Stimulated activated CD8-positive, alpha-beta memory T cell treated with anti-CD3 and anti-CD28 coated beads, Interleukin-7, amount 100 ng/mL, for 1 hour (primary cell): ENCODE measurements at places on chromosomes 2 and 18.

GRCh38 chr2:9243357-9243756 is 36.7 kb downstream of the ASAP2 start:
- DNase-seq = no peak

DNA sequence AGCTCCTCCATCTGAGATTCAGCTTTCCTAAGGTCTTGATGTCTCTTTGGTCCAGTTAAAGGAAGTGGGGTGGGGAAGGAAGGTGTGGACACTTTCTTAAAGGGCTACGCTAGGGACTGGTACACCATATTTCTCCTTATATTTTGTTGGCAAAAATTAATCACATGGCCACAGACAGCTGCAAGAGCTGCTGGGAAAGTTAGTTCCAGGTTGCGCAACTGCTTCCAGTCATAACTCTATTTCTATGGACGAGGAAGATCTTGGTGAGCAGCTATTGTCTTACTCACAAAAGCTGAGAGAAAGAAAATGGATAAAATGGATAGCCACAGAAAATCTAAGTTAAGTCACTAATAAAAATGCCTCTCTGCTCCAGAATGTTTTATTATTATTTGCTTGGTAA is 60.7 kb upstream of the PPM1B start:
- DNase-seq = no peak

DNA sequence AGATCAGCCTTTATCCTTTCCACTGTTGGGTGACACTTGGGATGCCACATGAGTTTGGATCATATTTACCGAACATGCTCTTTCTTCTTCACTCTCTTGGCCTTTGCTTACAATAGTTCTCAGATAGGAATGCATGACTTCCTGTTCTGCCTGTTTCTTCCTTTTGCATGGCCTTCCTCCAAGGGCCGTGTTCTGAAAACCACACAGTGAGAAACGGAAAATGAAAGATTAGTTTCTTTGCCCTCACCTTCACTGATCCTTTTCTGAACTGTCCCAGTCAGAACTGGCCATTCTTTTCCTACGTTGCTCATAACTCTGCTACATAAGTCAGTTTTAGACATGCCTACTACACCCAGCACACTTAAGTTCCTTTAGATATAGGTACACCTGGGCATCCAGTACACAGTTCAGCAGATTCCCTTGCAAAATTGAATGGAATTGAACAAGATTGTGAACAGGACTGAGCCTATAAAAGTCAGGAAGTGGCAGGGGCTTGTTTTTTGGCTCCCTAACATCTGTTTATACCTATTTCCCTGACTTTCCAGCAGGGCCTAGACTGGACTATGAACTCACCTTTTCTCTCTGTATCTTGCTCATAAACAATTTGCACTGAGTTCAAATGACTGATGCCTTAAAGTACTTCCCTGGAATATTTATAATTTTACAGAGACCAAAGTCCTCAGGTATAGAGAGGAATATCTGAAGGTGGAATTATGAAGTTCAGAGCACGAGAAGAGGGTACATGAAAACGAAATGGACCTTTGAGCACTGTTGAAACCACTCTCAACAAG is 186.4 kb upstream of the ST6GAL2 start:
- DNase-seq = no peak

- DNase-seq = no peak
Observed at GRCh38 chr2:121363632-121364420, 78.8 kb upstream of the TFCP2L1 start.

DNA sequence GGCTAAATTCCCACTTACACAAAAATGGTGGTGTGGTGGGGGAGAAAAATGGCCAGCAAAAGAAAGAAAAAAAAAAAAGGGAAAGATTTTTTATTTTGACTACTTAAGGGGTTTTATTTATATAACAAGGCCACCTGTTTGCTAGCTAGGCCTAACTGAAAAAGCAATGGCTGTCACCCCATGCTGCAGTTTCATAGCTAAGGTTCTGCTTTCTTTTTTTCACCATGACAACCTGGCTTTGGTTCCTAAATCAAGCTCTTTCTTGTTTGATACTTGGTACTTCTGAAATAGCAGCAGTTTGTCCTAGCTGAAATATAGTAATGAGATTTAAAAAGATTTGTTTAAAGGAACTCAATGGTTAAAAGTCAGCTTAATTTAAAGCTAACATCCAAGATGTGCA is 433.2 kb upstream of the MEX3C start:
- DNase-seq = no peak

DNA sequence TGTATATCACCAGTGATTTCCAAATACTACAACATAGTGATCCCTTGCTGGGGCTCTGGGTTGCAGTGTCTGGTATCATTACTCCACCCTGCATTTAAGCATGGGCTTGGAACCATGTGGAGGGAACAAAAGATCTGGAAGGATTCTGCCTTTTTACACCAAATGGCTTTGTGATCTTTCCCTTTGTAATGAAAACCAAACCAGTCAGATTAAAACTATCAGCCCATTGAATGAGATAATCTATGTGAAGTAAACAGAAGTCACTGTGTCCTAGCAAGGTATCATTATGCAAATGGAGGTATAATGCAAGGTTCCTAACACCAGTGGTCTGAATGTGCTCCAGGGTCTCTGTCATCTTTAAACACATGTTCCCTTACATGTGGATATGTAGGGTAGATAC is 474.7 kb upstream of the TNP1 start:
- no peak for DNase-seq

- no peak for DNase-seq
Observed at GRCh38 chr2:75634945-75635344, 11.6 kb upstream of the MRPL19 start.

- no peak for DNase-seq
Observed at GRCh38 chr2:121210691-121211090, 74.3 kb downstream of the TFCP2L1 start.

GRCh38 chr2:239235311-239235710 is 165.5 kb downstream of the HDAC4 start:
- no peak for DNase-seq

GRCh38 chr2:95023222-95023597 is 2.3 kb upstream of the MAL start:
- DNase-seq = no peak

DNA sequence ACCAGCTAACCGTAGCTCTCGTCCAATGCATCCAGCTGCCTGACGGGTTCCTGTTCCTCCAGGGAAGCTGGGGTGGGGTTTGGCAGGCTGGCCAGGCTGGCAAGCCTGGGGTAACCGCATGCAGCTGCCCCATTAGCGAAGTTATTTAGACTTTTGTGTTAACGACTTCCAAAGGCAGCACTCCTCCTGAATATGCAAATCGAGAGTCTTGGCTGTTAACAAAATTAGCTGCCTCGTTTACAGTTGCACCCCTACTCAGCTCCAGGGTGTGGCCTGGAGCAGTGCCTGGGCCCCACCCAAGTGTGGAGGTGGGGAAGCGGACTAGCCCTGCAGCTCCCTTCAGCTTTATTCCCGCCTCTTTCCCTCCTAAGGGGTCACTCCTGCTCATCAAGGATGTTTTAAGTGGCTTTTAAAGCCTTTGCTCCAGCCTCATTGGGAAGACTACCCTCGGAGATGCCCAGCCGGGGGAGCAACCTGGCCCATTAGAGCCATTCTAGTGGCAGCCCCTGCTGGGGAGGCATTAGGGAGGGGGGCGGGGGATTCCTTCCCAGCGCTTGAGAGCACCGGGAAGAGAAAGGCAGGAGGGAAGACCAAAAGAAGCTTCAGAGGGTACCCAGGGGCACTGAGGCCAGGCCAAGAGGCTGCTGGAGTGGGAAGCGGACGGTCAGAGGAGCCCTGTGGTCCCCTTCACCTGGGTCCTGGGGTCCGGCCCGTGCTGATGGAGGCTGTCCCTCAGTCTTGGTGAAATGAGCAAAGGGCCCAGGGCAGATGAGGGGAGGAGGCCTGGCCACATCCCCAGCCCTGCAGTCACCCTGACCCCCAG is 204.1 kb downstream of the CELF4 start:
- DNase-seq = no peak

GRCh38 chr18:40849886-40850285 is 1105.1 kb upstream of the PIK3C3 start:
- no peak for DNase-seq

- DNase-seq = no peak
Observed at GRCh38 chr2:128641421-128642080, 322.9 kb upstream of the HS6ST1 start.

DNA sequence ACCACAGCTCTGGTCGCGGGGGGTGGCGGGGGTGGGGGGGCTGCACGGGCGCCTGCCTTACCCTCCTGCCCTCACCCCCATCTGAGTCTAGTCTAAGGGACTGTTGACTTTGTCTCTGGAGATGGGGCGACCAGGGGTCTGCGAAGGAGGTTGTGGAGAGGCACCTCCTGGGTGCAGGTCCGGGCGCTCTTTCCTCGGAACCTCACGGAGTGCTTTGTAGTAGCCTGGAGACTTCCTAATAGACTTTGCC is 141.3 kb downstream of the MEIS1 start:
- DNase-seq = no peak

- DNase-seq = no peak
Observed at GRCh38 chr2:136057023-136057801, 60.7 kb downstream of the CXCR4 start.

DNA sequence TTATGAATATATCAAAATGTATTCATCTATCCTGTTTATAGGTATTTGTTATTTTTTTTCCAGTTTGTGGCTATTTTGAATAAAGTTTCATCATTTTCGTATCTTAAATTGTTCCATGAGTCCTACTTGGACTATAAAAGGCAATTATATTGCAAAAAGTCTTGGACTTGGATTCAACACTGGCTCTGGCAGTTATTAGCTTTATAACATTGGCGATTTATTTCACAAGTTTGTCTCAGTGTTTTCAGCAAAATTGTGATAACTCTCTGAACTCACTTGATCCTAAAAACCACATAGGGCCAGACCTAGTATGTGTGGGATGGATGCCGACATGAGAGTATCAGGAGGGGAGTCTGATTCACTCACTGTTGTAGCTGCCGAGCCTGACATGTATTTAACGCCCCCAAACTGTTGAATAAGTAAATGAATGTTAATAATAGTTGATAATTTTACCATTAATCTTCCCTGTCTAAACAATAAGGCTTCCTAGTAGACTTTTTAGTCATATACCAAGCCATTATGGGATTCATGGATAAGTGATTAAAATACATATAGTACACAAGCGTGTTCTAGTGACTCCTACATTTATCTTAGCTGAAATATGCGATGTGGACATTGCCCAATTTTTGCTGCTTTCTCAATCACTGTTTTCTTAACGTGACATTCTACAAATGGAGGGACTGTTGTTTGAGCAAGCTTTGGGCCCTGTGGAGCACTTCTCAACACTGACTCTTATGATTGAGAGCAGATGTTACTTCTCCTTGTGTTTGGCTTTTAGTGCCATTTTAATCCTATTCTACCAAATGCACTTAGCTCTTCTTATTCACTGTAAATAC is 907.6 kb downstream of the EPHA4 start:
- DNase-seq = no peak

GRCh38 chr18:33761363-33761762 is 183.3 kb downstream of the ASXL3 start:
- no peak for DNase-seq

DNA sequence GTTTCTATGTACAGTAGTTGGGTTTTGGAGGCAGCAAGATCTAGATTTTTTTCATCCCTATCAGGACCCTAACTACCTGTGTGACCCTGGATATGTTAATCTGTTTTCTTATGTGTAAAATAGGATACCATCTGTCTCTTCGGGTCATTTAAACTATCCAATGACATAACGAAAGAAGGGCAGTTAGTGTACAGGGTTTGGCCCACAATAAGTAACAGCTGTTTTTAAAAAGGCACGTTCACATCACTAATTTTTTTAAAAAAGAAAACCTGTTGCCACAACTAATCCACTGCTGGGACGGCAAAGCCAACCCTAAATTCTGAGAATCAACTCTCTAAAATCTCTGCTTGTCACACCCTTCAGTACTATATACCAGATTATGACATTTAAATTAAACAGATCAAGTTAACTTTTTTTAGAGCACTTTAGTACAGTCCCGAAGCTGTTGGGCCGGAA is 869 bp downstream of the USP40 start:
- no peak for DNase-seq

GRCh38 chr2:219627103-219628100 is at the start of gene SLC4A3:
Gene SLC4A3 (plus strand): TSS chr2:219627630. CDS start chr2:219627993, 363 bp downstream.
- no peak for DNase-seq

DNA sequence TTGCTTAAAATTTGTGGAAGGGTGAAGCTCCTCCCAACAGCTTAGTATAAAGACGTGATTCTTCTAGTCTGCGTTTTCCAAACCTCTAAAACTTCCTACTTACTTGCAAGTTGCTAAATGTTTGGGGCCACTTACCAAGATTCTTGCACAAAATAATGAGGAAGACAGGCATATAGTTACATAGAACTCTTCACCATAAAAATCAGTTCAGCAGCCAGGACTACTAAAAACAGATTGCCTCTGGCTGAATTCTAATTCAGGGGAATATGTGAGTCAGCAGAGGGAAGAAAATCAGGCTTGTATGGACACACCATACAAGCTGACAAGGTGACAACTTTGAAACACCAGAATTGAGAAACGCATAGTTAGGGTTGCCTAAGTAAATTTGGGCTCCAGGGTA is 2.8 kb upstream of the PEX13 start:
- DNase-seq = no peak

- no peak for DNase-seq
Observed at GRCh38 chr2:15940661-15941480, 521 bp downstream of the MYCN start.

DNA sequence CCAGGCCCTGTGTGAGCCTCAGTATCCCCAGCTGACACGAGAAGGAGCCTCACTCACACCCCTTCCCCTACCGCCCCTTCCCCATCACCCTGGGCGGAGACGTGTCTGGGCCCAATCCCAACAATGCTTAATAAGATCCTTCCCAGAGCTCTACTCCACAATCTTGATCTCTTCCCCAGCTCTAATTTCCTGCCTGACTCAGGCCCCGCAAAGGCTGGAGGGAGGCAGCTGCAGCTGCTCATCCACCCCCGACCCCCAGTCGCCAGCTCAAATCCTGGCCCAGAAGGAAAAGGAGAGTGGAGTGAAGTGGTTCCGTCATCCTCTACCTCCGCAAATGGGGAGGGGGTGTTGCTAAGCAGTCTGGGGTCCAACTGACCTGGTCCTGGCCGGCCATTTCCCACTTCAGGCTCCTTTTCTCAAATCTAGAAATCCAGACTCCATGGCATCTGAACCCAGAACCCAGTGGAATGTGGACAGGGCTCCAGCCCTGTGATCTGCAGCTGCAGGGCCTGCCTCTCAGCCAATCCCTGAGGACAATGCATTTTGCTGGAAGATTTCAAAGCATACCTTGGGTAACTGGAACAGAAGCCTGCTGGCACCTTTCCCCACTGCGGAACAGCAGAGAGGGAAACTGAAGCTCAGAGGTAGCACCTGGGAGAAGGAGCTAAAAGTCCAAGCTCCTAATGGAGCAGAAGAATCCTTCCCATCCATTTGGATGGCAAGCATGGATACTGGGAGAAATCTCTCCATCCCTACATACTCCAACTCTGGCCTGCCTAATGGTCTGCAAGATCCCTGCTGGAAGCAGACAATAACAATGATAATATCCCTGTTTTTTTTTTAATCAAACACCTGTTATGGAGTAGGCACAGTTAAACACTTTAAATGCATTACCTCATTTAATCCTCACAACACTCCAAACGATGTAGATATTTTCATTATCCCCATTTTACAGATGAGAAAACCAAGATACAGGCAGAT is 5.6 kb upstream of the TNS1 start:
- no peak for DNase-seq

GRCh38 chr2:201680743-201681142 is 17.7 kb downstream of the MPP4 start:
- no peak for DNase-seq
